Ovary (tissue), 10 donors: ENCODE measurements at places on chromosomes 5 and 9. TPM values are rescaled to one million over a fixed set of nuclear protein-coding genes. Genes with fewer than 3 reads are reported as not detected.
A peak's percentile ranks its signal among the peaks of the same experiment; 100 is the strongest.

Gene XPA
- total RNA-seq, result 23.6 TPM

DNA sequence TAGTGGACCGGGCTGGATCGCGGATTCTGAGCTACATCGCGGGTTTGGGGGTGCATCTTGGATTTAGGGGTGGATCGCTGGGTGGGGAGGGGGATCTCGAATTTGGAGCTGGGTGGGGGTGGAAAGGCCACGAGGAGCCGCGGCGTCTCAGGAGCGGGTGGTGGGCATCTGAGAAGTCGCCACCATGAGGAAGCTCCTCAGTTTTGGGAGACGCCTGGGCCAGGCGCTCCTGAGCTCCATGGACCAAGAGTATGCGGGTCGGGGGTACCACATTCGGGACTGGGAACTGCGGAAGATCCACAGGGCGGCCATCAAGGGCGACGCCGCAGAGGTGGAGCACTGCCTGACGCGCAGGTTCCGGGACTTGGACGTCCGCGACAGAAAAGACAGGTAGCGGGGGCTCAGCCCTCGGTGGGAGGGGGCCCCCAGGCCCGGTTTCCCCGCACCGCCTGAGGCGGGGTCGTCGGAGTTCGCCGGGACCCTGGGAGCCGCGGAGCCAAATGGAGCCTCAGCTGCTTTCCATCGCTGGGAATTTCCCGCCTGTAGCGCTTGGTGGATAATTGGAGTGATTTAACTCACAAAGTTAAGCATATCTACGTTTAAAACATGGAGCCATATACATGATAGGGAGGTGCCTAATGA, 376 bp downstream of the ANKRD18B start:
- no peak for DNase-seq
- peaks cover 3% of the 10 kb centered on the region for H3K4me1 ChIP-seq
- no peak overlapping the region for H3K27ac ChIP-seq

- H3K4me3 ChIP-seq, result peak overlapping the region; percentile 82
- no peaks in the 10 kb centered on the region for H3K27me3 ChIP-seq
- H3K27ac ChIP-seq, result peak overlapping the region; percentile 98
- H3K4me1 ChIP-seq, result peaks cover 11% of the 10 kb centered on the region
Observed at GRCh38 chr5:172769616-172770373, 1.2 kb downstream of the DUSP1 start.

DNA sequence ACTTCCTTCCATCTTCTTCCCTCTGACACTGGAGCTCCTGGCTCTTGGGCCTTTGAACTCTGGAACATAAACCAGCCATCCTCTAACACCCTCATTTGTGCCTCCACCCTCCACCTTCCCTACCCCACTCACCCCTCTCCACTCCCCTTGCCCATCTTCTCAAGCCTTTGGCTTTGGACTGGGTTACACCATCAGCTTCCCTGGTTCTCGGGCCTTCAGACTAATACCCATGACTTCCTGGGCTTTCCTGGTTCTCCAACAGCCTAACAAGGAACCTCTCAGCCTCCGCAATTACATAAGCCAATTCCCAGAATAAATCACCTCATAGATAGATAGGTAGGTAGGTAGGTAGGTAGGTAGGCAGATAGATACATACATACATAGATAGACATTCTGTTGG, 67.1 kb downstream of the FREM1 start:
- H3K4me3 ChIP-seq, result no peak overlapping the region
- DNase-seq, result no peak
- no peaks in the 10 kb centered on the region for H3K4me1 ChIP-seq
- no peaks in the 10 kb centered on the region for H3K36me3 ChIP-seq
- H3K27ac ChIP-seq, result no peak overlapping the region
- no peaks in the 10 kb centered on the region for H3K27me3 ChIP-seq

DNA sequence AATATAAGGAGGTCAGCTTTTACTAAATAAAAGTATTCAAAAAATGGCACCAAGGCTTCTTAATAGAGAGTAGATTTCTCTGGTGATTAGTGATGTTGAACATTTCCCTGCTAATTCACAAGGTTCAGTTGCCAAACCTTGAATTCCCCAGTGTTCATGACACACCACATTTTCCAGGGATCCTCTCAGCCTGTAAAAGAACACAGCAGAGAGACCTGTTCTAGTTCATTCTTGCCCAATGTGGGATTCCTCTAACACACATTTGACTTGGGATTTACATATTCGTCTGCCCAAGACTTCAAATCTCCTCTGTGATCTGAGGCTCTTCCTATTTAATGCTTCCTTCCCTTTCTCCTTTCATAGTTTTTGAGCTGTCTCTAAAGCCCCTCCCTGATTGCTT, 273.2 kb upstream of the CDH9 start:
- no peak overlapping the region for H3K4me3 ChIP-seq
- H3K27me3 ChIP-seq, result no peaks in the 10 kb centered on the region
- H3K27ac ChIP-seq, result no peak overlapping the region

GRCh38 chr5:74145951-74146350, 494.6 kb downstream of the ENC1 start:
- DNase-seq, result no peak
- H3K36me3 ChIP-seq, result no peaks in the 10 kb centered on the region
- H3K4me3 ChIP-seq, result no peak overlapping the region
- peaks cover 5% of the 10 kb centered on the region for H3K4me1 ChIP-seq
- H3K27me3 ChIP-seq, result no peaks in the 10 kb centered on the region
